PC-9 (cell line): ENCODE measurements at places on chromosomes 1 and 21. TPM values are rescaled to one million over a fixed set of nuclear protein-coding genes. Genes with fewer than 3 reads are reported as not detected.

- H3K36me3 ChIP-seq = no peaks in the 10 kb centered on the region
- H3K4me3 ChIP-seq = no peak overlapping the region
- H3K4me1 ChIP-seq = peaks cover 10% of the 10 kb centered on the region; the same call in 1 of the 2 replicates
- no peak overlapping the region for H3K27ac ChIP-seq
- H3K27me3 ChIP-seq = no peaks in the 10 kb centered on the region
- no peak for DNase-seq
These were observed 93.8 kb upstream of the PRDX6 start for GRCh38 chr1:173383351-173383750.

GRCh38 chr1:216518844-216519627 lies 95.8 kb upstream of the USH2A start:
- H3K4me3 ChIP-seq = no peak overlapping the region
- no peaks in the 10 kb centered on the region for H3K36me3 ChIP-seq
- H3K4me1 ChIP-seq = no peaks in the 10 kb centered on the region
- no peak overlapping the region for H3K27ac ChIP-seq
- H3K27me3 ChIP-seq = no peaks in the 10 kb centered on the region

Gene FAM78B
- total RNA-seq = not detected in 2 replicates

DNA sequence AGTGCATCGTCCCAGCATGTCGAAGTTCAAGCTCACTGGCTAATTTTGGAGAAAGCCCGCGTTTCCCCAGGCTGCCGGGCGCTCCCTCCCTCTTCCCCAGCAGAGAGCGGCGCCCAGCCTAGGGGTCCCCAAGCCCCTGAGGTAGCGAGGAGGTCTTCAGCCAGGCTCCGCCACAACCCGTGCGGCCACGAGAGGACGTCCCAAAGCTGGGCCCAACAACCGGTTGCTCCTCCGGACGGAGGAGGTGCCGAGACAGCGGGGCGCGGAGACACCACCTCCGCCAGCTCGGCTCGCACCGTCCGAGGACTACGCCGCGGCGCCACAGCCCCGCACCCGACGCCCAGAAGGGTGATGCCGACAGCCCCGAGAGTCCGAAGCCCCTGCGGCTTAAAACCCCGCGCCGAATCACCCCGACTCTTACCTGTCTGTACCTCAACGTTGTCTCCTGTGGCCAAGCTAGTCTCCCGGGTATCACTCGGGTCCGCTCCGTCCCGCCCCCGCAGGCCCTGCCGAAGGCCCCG lies at the start of gene DENND2C:
Gene DENND2C, minus strand, starts transcription at position 488 of the 521 bp plus-strand sequence. CDS start 44,065 bp downstream, outside the sequence.
- H3K4me1 ChIP-seq = peaks cover 15% of the 10 kb centered on the region
- peak within 1 kb of the TSS; percentile 56 for H3K27ac ChIP-seq
- peak within 1 kb of the TSS; percentile 82 for H3K4me3 ChIP-seq
- no peak for DNase-seq
- no peaks in the 10 kb centered on the region for H3K36me3 ChIP-seq

Gene PRAMEF26
- total RNA-seq = not detected in 2 replicates

GRCh38 chr1:78143152-78143551 lies 97.4 kb downstream of the GIPC2 start:
- no peaks in the 10 kb centered on the region for H3K27me3 ChIP-seq
- H3K27ac ChIP-seq = no peak overlapping the region
- H3K4me1 ChIP-seq = no peaks in the 10 kb centered on the region
- no peaks in the 10 kb centered on the region for H3K36me3 ChIP-seq
- H3K4me3 ChIP-seq = no peak overlapping the region

- H3K4me3 ChIP-seq = no peak overlapping the region
- H3K27me3 ChIP-seq = 0 out of 2 replicates have a peak, but pooled peaks cover 4% of the 10 kb centered on the region
- no peaks in the 10 kb centered on the region for H3K4me1 ChIP-seq
- H3K27ac ChIP-seq = no peak overlapping the region
- no peaks in the 10 kb centered on the region for H3K36me3 ChIP-seq
These were observed 54.9 kb upstream of the ZNF678 start for GRCh38 chr1:227508431-227508830.

DNA sequence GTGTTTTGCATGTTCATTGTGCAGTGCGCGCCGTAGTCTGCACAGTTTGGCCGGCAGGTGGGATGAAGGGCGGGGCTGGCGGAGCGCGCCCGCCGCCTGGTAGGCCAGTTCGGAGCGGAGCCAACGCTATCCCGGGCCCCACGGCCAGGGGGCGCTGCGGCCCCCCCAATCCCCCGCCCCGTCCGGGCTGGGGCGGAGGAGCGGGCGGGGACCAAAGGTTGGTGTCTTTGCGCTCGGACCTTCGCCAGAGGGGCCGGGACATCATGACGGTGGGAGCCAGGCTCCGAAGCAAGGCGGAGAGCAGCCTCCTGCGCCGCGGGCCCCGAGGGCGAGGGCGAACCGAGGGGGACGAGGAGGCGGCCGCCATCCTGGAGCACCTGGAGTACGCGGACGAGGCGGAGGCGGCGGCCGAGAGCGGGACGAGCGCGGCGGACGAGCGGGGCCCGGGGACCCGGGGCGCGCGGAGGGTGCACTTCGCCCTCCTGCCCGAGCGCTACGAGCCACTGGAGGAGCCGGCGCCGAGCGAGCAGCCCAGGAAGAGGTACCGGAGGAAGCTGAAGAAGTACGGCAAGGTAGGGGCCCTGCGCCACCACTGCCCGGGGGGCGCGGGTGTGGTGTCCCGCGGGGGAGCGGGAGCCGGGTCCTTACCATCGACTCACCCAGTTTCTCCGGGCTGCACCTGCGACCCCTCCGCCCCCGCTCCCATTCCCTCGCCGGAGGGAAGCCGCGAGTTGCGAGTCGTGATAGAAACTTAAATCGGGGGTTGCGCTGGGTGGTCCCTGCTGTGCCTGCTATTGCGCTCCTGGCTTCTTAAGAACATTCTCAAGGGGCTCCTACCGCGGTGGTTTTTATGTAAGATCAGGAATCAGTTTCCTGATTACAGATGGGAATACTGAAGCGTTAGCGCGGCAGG lies at the start of gene C1orf115:
Gene C1orf115, plus strand, starts transcription at position 224 of the 913 bp plus-strand sequence. Its CDS starts 40 bp downstream, at position 264.
- H3K4me1 ChIP-seq = no peaks in the 10 kb centered on the region
- peak; percentile 90 for DNase-seq
- H3K27ac ChIP-seq = no peak within 1 kb of the TSS
- H3K27me3 ChIP-seq = no peaks in the 10 kb centered on the region

DNA sequence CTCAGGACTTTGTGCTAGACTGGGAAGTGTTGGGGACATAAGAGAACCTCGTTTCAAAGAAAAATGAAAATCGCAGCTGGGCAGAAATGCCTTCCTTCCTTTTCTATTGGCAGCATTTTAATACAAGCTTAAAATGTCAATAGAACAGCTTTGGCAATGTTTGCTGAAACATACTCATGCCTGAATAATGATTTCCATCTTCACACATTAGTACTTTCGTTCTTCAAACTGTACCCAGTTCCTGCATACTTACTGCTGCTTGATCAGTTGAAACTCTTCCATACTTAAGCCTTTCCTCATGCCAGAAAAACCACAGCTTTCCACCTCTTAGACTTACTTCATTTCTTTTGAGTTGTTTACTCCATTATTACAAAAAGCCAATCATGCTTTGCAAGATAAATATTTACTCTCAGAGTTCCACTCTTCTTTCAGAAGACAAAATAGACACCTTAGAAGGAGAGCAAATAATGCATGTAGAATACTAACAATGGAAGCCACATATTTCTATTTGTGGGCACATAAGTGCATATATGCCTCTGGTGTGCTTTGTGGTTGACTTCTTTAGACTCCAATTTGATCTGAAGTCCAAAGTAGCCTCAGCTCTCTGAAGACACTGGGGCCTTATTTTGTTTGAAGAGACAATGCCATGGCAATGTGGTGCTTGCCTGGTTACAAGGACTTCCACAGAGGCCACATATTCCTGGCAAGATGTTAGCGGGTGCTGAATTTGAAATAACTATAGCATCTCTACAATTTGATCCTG lies 22.7 kb upstream of the CD55 start:
- H3K27me3 ChIP-seq = no peaks in the 10 kb centered on the region
- H3K27ac ChIP-seq = peak overlapping the region; percentile 9
- DNase-seq = no peak

DNA sequence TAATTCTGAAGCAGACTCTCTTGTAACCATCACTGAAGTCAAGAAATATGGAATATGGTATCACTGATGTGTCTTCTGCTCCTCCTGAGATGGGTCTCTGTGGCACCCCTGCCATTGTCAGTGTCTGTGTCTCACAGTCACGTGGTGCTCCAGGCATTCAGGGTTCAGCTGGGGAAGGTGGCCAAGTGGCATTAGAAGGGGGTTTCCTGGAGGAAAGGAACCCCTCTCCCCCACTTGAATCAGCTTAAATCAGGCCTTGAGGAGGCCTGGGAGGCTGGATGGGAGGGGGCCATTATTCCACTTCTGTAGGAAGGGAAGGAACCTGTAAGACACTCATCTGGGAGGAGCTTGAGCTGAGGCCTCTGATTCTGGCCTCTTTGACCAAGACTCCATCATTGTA lies 20.5 kb downstream of the CYP4B1 start:
- H3K36me3 ChIP-seq = no peaks in the 10 kb centered on the region
- no peak overlapping the region for H3K4me3 ChIP-seq
- H3K4me1 ChIP-seq = no peaks in the 10 kb centered on the region
- H3K27me3 ChIP-seq = no peaks in the 10 kb centered on the region
- no peak for DNase-seq

DNA sequence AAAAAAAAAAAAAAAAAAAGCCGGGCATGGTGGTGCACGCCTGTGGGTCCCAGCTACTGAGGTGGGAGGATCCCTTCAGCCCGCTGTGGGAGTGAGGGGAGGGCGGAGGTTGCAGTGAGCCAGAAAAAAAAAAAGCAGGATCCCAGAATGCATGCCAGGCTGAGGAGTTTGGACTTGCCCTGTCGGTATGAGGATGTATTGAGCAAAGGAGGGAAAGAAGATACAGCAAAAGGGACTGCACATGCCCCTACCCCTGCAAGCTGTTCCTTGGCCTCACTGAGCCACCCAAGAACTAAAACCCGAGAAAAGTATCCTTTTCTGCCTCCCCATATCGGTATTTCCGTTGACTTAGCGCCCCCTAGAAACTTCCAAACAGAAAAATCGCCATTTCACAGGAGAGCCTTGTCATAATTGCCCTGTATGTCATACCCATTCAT lies 1.3 kb upstream of the GPATCH4 start:
- no peak for DNase-seq
- peaks cover 6% of the 10 kb centered on the region for H3K36me3 ChIP-seq
- H3K4me1 ChIP-seq = peaks cover 21% of the 10 kb centered on the region
- H3K27ac ChIP-seq = no peak overlapping the region
- no peak overlapping the region for H3K4me3 ChIP-seq

DNA sequence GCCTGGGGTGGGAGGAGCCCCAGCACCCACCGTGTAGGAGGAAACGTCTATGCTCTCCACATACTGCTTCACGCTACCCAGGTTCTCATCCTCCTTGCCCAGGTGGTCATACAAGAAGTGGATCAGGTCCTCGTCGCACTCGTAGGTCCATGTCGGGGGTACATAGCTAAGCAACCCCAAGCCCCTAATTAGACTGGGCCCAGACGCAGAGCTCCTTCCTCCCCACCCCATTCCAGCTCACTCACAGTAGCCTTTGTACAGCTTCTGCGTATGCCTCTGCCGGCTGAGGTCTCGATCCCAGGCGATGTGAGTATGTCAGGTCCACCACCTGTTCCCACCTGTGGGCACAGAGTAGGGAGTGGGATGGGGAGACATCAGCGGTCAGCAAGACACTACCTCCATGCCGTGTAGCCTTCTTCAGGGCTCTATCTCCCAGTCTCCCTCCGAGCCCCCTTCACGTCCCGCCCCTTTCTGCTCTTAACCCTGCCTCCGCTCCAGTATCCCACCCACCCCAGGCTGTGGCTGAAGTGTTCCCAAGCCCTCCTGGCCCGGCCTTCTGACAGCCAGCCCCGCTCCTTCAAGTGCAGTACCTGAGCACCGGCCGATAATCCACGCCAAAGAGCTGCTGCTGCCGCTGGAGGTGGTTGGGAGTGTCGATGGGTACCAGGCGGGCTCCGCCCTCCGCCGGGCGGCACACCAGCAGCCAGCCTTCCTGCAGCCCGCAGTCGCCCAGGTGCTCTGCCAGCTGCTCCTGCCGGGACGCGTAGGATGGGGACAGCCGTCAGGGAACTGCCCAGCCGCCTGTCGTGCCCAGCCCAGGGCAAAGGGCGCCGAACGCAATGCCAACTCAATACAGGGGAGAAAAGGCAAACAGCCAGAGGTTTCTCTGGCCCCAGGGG lies 919 bp downstream of the HECTD3 start:
- no peaks in the 10 kb centered on the region for H3K27me3 ChIP-seq
- no peaks in the 10 kb centered on the region for H3K36me3 ChIP-seq
- no peak overlapping the region for H3K27ac ChIP-seq
- peak; percentile 54 for DNase-seq
- peak overlapping the region; percentile 75 for H3K4me3 ChIP-seq
- peaks cover 20% of the 10 kb centered on the region for H3K4me1 ChIP-seq

DNA sequence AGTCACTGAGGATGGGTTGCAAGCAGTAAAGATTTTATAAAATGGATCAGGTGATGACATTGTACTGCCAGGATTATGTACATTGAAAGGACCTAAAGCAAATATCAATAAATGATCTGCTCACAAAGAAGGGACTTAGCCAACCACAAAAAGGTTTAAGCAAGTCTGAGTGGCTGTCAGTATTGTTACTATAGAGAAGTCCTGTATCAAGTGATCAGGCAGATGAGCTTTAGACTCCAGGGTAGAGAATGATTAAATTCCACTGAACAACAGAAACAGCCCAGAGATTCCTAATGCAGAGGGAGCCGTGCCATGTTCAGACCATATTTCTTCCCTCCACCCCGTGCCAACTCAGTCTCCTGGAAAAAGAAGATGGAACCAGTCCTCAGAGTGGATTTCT lies 138.9 kb downstream of the SETD4 start:
- H3K4me3 ChIP-seq = no peak overlapping the region
- H3K27ac ChIP-seq = no peak overlapping the region
- no peaks in the 10 kb centered on the region for H3K36me3 ChIP-seq
- no peaks in the 10 kb centered on the region for H3K27me3 ChIP-seq
- DNase-seq = no peak

Gene MROH9
- total RNA-seq = not detected in 2 replicates

GRCh38 chr1:36982709-36983108 lies 51.6 kb downstream of the GRIK3 start:
- H3K4me1 ChIP-seq = no peaks in the 10 kb centered on the region
- H3K4me3 ChIP-seq = no peak overlapping the region
- H3K27ac ChIP-seq = no peak overlapping the region
- peaks cover 61% of the 10 kb centered on the region for H3K27me3 ChIP-seq
- H3K36me3 ChIP-seq = no peaks in the 10 kb centered on the region

Gene TSSK3
- total RNA-seq = 3.8 and 3.9 TPM in 2 replicates

- peaks cover 34% of the 10 kb centered on the region; the same call in 1 of the 2 replicates for H3K36me3 ChIP-seq
- DNase-seq = no peak
- no peak overlapping the region for H3K27ac ChIP-seq
- no peak overlapping the region for H3K4me3 ChIP-seq
- no peaks in the 10 kb centered on the region; the same call in 1 of the 2 replicates for H3K4me1 ChIP-seq
These were observed 30.7 kb downstream of the CENPF start for GRCh38 chr1:214633686-214634085.

Gene TXNDC12
- total RNA-seq = 61.3 and 77.3 TPM in 2 replicates

DNA sequence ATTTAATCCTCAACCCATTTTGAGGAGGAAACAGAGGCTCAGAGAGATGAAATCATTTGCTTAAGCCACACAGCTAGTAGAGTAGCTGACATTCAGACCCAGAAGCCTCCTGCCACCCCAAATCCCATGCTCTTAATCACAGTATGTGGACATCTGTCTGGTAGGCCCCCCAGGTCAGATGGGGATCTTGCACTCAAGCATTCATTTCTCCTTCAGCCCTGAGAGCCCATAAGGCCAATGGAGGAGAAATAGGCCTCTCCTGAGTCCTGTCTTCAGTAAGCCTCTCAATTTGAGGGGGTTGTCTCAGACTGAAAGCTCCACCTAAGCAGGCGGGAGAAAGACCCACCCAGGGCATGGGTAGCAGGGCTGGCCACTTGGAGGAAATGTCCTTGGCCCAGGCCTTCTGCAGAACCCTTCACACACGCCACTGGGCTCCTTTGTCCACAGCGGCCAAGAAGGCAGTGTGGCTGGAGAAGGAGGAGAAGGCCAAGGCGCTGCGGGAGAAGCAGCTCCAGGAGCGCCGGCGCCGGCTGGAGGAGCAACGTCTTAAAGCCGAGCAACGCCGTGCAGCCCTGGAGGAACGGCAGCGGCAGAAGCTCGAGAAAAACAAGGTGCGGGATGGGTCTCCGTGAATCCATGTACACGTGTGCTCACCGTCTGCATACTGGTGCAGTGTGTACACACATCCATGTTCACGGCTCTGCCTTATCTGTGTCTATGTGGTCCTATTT lies 16.2 kb downstream of the MAP7D1 start:
- H3K36me3 ChIP-seq = peaks cover 24% of the 10 kb centered on the region
